Activated naive CD8-positive, alpha-beta T cell treated with anti-CD3 and anti-CD28 coated beads, Interleukin-2, amount 50 U/mL, for 16 hours (primary cell): ENCODE measurements at places on chromosomes 4 and X.

- peak; percentile 1 for DNase-seq
Observed at GRCh38 chrX:54495814-54496516, at the start of gene FGD1. TSS of gene FGD1 (minus strand) at chrX:54496234. CDS start at chrX:54495432, 802 bp downstream.

GRCh38 chrX:108412783-108413182 lies 25.4 kb downstream of the COL4A6 start:
- no peak for DNase-seq

GRCh38 chrX:7635604-7636003 lies 207.4 kb upstream of the VCX start:
- DNase-seq, result no peak

DNA sequence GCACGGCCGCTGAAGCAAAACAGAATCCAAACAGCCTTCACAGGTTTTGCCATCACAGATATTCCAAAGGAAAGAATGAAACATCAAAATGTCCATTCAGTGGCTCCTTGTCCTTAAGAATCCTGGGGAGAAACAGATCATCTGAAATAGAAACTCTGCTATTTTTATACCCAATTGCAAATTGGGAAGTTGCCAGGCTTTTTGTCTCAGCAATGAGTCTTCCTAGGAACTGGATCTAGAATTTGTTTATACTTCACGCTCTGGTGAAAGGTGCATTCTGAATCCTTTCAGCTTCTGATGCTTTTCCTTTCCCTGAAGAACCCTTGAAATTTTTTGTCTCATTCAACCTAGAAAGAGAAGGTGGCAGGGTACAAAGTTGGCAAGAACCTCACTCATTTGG lies 218.9 kb downstream of the FBXW7 start:
- no peak for DNase-seq

GRCh38 chr4:155952501-155952901 lies 1.2 kb downstream of the CTSO start:
- no peak for DNase-seq

GRCh38 chrX:133306316-133306715 lies 88.2 kb upstream of the TFDP3 start:
- no peak for DNase-seq

GRCh38 chr4:48752246-48752645 lies 27.8 kb downstream of the FRYL start:
- no peak for DNase-seq

DNA sequence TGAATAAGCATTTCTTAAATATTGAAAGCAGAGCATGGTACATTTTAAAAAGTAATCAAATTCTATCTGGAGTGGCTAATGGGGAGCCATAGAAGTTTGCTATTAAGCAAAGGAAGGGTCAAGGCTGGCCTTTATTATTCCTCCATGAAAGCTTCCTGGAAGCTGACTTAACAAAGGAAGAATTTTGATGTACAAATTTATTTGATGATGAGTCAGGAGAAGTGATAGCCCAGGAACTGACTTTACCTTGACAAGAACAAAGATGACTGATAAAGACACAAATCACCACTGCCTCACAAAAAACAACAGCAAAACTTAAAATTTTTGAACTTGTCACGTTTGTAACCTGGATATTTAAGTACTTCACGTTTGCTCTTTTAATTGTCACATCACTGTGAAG lies 872.1 kb downstream of the PCDH7 start:
- DNase-seq, result no peak

DNA sequence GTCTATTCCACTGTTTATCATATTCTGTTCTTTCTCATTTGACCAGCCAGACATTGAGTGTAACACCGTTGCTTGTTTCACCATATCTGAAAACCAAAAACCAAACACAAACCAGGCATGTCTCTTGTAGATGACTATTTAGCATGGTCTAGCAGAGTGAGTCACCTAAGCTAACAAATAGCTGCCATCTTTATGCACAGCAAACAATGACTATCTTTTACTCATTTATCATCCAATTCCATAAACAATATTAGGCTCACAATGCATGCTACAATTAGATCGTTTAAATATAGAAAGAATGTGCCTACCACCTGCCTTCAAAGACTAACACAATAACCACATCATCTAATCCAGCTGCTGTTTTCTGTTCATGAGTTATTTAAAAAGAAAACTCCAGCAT lies 495.4 kb downstream of the PCDH19 start:
- no peak for DNase-seq

GRCh38 chrX:30060718-30061117 lies 154.6 kb upstream of the MAGEB2 start:
- no peak for DNase-seq

- DNase-seq, result no peak
Observed at GRCh38 chr4:76087007-76087769, 12.7 kb downstream of the ART3 start.

DNA sequence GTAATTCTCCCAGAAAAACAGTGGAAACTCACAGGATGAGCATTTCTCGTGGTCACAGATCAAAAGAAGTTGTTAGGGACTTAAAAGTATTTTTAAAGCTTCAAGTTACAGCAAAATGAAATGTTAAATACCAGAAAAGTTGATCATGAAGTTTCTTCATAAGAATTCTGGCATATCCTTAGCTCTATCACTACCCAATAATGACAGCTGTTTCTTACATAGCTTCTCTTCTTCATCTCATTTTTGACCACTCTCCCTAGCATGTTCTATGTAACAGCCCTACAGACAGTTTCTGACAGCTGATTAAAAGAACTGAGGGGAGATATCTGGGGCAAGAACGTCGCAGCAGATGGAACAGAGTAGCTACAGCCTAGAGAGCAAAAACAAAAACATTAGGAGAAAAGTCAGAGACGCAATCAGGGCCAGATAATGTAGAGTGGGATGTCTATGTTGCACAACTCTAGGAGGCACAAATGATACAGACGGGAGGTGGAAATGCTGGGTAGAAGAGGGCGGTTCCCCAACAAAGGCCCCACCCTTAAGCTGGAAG lies 108.7 kb downstream of the CORIN start:
- no peak for DNase-seq

DNA sequence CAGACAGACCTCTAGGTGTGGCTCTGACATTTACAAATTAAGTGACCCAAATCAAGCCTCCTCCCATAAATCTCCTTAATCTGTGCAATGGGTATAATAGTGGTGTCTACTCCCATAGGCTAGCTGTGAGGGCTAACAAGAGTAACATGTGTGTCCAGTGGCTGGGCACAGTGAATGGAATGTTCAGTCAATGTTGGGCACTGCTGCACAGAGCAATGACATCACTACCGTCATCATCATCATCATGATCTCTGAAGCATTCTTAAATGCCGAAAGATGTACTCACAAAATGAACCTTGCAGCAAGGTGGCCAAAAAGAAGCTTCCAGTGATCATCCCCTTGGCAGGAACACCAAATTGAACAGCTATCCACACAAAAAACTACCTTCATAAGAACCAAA lies 43.5 kb downstream of the CHRNA9 start:
- DNase-seq, result no peak

DNA sequence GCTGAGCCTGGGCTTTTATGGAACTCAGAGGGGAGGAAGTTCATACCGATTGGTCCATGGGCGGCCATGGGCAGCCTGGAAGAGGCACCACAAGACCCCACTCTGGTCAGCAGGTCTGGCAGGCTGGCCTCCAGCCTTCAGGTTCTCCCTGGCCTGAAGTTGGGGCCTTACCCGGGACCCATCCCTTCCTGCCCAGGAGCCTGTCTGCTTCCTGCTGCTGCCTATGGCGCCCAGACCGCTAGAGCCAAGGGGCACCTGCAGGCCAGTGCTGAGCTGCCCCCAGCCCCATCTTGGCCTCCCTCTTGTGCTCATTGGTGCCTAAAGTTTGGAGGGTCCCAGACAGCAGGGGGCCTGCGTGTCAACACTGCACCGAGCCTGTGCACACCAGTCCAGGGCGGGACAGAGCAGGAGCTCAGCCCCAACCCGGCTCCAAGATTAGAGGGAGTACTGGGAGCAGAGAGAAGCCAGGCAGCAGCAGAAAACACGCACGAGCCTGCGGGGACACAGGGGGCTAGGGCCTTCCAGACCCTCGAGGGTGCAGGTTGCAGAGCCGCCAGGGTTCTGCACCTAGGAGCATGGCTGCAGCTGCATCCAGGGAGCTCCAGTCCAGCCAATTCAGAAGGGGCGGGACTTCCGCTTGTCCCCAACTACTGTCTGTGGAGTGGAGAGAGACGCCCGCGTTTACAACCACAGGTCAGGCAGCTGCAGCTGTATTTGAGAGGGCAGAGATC lies 30.7 kb upstream of the ZNF280C start:
- DNase-seq, result no peak

DNA sequence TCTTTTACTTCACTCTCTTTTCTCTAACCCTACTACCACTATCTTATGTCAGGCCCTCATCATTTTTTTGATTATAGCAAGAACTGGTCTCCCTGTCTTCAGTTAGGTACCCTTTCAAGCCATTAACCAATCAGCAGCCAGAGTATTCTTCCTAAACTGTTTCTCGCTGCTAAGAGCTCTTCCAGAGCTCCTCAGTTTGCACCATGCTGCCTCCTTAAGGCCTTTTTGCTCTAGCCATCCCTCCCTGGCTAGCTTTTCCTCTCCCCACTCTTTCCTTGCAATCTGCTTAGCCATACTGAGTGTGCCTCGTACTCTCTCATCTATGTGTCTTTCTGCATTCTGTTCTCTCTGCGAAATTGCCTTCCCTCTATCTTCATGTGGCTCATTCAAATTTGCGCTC lies 32.9 kb downstream of the KIF4A start:
- no peak for DNase-seq

DNA sequence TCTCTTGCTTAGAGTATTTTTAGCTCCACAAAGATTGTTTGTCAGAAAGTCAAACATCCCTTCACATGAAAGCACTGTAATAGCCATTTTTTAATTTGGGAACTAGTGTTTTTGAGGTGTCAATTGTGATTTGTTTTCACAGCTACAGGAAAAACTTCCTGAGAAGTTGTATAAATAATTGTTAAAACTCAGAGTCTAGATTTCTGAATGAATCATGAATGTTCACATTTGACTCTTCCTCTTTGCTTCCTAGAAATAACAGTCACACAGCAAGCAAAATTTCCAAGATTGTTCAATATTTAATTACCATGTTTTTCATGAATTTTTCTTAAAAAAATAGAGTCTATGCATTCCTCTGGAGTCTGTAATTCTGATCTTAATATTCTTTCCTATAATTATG lies 156.9 kb upstream of the SLC7A11 start:
- no peak for DNase-seq

DNA sequence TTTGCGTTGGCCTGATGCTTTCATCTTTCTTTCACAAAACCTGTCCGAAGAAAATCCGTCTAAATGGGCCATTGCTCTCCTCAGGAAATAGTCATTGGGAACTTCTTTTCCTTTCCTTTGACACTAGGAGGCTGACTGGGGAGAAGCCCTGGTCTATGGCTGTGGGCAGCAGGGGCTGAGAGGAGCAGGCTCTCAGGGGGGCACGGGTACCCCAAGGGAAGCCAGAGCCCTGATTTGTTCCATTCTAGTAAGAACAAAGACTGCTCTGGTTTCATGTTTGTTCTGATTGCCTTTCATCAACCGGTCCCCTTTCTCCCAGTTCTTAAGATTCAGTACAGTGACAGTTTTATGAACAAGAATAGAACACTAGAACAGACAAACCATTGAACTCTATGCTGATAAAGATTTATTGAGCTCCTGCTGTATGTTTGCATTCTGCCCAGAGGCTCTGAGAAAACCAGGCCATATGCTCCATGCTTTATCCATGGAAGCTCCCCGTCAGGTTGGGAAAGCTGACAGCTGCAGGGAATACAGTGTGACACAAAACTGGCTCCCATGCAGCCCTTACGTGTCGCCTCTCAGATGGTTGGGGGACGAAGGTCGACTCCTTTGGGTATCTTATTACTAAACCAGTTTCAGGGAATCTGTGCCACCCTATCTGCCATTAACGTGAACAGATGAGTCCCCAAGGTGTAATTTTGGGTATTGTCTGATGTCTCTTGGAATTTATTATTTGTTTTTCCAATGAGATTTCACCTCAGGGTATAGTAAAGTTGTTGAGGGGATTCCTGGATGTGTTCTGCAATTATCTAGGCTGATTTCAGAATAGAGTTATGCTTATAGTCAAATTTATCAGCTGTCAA lies 72.4 kb upstream of the MSANTD1 start:
- no peak for DNase-seq

DNA sequence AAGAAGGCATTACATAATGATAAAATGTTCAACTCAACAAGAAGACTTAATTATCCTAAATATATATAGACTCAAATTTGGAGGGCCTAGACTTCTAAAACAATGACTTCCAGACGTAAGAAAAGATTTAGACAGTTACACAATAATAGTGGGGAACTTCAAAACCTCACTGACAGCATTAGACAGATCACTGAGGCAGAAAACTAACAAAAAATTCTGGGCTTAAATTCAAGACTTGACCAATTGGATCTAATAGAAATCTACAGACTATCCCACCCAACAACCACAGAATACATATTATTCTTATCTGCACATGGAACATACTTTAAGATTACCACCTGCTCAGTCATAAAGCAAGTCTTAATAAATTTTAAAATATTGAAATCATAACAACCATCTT lies 93.3 kb upstream of the ARSJ start:
- DNase-seq, result no peak

- DNase-seq, result no peak
Observed at GRCh38 chr4:21097026-21097425, 396.8 kb downstream of the PACRGL start.

- no peak for DNase-seq
Observed at GRCh38 chr4:185801471-185801870, 10.5 kb downstream of the SORBS2 start.

- DNase-seq, result no peak
Observed at GRCh38 chr4:152634110-152634760, 45.6 kb downstream of the TMEM154 start.

- DNase-seq, result no peak
Observed at GRCh38 chrX:20595928-20596575, 329.3 kb upstream of the RPS6KA3 start.

GRCh38 chrX:52420824-52421443 lies 52.1 kb downstream of the XAGE2 start:
- no peak for DNase-seq

DNA sequence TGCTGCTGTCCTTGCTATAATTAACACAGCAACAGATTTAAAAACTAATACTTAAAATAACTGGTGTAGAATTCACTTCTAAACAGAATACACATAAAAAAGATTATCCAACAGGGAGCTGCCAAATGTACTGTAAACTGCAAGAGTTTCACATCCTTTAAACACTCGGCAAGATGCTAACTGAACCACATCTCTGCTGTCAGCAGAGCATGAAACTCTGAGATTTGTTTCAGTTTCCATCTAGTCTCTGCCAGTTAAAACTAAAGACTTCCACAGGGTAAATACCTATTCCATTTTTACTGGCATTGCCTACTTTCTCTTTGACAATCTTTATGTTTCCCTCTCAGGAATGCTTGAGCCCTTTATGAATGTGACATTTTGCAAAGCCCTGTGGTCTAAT lies 127.7 kb downstream of the SLC7A11 start:
- no peak for DNase-seq

- no peak for DNase-seq
Observed at GRCh38 chr4:113539408-113539807, 222.1 kb downstream of the CAMK2D start.

- no peak for DNase-seq
Observed at GRCh38 chr4:184099535-184099966, 118.1 kb downstream of the ENPP6 start.

DNA sequence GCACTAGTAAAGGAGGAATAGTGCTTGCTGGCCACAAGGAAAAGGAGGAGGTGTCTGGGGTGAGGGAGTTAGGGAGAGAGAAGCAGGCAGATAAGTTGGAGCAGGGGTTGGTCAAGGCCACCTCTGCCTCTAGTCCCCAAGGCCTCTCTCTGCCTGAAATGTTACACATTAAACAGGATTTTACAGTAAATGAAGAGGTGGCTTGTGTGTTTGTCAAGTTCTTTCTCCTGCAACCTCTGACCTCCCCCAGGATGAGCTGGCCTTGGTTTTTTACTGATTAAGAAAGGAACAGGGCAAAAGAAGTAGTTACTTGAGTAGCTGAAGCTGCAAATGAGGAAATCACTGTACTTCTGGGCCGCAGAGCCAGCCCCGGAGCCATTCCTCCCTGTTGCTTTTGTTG lies 2.0 kb downstream of the GJB1 start:
- no peak for DNase-seq
